ENCODE measurements at places on chromosomes 11 and 22. TPM values are rescaled to one million over a fixed set of nuclear protein-coding genes. Genes with fewer than 3 reads are reported as not detected.

FAM181B gene
- total RNA-seq: not detected

CD6 gene
- total RNA-seq: not detected

ZBED5 gene
- total RNA-seq: 12.0 TPM

VSTM5 gene
- under 0.01 TPM for total RNA-seq

OR2AG2 gene
- 0.08 TPM for total RNA-seq

ABCG4 gene
- 0.15 TPM for total RNA-seq
